Trophoblast cell (in vitro differentiated cells and primary cell): ENCODE measurements at places on chromosomes 1 and 21.

DNA sequence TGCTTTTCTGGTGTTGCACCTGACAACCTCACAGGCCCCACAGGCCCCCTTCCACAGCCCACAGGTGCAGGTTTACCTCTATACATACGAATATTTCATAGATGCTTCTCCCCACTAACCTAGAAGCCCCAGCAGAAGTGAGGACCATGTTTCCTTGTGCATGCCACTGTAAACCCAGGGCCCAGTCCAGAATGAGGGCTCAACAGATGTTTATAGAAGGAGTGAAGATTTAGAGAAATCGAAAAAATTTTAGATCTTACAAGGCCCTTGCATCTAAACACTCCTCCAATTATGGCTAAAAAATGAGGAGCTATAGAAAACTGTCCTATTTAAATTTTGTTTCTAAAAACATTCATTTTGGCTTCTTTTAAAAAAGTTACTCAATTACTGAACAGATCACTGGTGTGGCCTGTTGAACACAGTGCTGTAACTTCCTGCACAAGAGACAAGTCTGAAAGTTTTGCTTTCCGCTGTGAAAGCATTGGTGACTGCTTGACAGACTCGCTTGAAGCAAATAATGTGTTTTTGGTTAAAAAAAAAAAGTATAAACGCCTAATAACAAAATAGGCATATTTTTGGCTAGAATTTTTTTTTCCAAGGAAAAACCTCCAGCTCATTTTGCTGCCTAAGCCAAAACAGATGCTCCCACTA lies 1.2 kb downstream of the ABCB10 start:
- no peaks in the 10 kb centered on the region for H3K36me3 ChIP-seq
- no peaks in the 10 kb centered on the region for H3K27me3 ChIP-seq
- no peak overlapping the region for H3K4me3 ChIP-seq
- no peak for DNase-seq

GRCh38 chr1:30413111-30413440 lies 310.3 kb downstream of the MATN1 start:
- H3K27me3 ChIP-seq: no peaks in the 10 kb centered on the region
- no peaks in the 10 kb centered on the region for H3K4me1 ChIP-seq
- no peak overlapping the region for H3K27ac ChIP-seq
- no peaks in the 10 kb centered on the region for H3K36me3 ChIP-seq
- no peak overlapping the region for H3K4me3 ChIP-seq
- no peak for DNase-seq

- no peaks in the 10 kb centered on the region for H3K4me1 ChIP-seq
- no peaks in the 10 kb centered on the region for H3K27me3 ChIP-seq
- no peak overlapping the region for H3K4me3 ChIP-seq
- no peak overlapping the region for H3K27ac ChIP-seq
- DNase-seq: no peak
These were observed 44.7 kb upstream of the CASZ1 start for GRCh38 chr1:10841118-10841517.

GRCh38 chr1:45187725-45188124 lies 18.7 kb downstream of the ZSWIM5 start:
- H3K27ac ChIP-seq: no peak overlapping the region
- H3K36me3 ChIP-seq: no peaks in the 10 kb centered on the region
- H3K4me3 ChIP-seq: no peak overlapping the region
- no peaks in the 10 kb centered on the region for H3K27me3 ChIP-seq

GRCh38 chr1:156480411-156481192 lies 20.0 kb downstream of the MEF2D start:
- no peak overlapping the region for H3K27ac ChIP-seq
- no peak for DNase-seq
- H3K36me3 ChIP-seq: peaks cover 67% of the 10 kb centered on the region
- H3K27me3 ChIP-seq: no peaks in the 10 kb centered on the region

DNA sequence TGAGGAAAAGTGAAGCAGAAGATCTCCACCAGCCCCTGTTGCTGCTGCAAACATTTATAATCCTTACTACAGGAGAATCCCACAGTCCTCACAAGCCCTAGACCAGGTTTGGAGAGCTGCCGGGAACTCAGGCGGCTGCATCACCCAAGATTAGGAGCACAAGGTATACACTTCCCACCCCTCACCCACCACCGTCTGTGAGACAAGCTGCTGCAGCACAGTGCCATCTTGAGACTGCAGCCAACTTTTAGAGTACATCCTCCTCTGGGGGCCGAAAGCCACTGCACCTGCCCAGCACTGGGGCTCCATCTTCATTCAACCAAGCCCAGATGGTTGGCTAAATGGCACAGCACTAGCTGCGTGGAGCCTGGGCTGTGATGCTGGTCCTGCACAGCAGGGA lies 13.8 kb downstream of the OLFML3 start:
- H3K4me1 ChIP-seq: no peaks in the 10 kb centered on the region
- no peak overlapping the region for H3K27ac ChIP-seq
